ENCODE measurements at places on chromosomes 4 and X.
A peak's percentile ranks its signal among the peaks of the same experiment; 100 is the strongest.

DNA sequence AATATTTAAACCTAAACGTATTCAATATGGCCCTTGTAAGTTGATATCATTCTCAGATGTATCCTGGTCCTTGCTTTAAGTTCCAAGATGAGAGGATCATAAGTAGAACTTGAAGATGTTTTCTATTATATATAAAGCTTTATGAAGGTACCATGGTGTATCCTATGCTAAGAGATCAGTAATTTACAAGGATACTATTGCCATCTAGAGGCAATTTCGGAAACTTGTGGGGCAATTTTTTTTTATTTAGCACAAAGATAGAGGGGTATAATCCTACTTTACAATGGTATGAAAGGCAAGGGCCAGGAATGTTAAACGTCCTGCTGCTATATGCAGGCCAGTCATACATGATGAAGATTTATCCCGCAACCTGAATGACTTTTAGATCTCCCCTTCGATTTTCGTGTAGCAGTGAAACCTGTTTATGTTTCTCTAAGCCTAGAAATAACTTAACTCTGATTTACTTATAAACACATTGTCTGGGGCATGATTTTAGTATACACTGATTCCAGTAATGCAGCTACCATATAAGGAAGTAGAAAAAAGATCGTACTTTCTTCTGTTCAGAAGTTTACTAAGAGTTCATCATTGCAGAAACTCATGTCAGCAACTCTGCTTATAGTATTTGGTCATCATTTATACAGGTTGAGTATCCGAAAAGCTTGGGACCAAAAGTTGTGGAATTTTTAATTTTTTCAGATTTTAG lies 2.6 kb downstream of the SLC25A31 start:
- peak; percentile 41 for DNase-seq

- peak; percentile 86 for DNase-seq
These were observed 194.4 kb downstream of the CBR4 start for GRCh38 chr4:168815379-168816345.

GRCh38 chr4:181908168-181908567 lies 335.0 kb upstream of the TENM3 start:
- DNase-seq: no peak

DNA sequence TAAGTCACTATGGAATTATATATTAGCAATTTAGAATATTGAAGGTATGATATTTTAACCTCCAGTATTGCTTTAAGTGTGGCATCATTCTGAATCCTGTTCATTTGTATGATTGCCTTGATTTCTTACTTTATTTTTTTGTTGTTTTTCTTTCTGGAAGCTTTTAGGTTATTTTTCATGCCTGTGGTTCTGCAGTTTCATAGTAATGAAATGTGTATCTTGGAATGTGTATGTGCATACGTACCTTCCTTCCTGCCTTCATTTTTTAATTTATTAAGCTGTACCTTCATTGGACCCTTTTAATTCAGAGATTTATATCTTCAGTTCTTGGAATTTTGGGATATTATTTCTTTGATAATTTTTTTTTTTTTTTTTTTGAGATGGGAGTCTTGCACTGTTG lies 22.1 kb downstream of the CPEB2 start:
- DNase-seq: peak; percentile 60

GRCh38 chrX:154334496-154334895 lies 38.9 kb downstream of the TKTL1 start:
- DNase-seq: no peak

GRCh38 chrX:38060331-38060878 lies 54.1 kb downstream of the SYTL5 start:
- no peak for DNase-seq

DNA sequence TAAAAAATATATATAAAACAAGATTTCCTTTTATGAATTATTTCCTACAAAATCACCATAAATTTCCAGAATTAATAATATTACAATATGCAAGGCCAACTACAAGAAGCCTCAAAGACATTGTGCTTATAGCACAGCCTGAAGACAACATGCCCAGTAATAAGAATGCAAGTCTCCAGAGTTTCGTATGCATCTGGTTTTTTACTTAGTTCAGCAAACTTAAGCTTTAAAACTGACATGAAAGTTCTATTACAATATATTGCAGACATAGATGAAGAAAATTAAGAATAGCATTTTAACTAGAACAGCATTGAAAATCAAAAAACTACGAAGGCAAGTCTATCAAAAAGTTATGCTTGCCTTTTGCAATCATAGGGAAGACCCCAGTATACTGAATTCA lies 107.6 kb downstream of the PRDM5 start:
- no peak for DNase-seq

DNA sequence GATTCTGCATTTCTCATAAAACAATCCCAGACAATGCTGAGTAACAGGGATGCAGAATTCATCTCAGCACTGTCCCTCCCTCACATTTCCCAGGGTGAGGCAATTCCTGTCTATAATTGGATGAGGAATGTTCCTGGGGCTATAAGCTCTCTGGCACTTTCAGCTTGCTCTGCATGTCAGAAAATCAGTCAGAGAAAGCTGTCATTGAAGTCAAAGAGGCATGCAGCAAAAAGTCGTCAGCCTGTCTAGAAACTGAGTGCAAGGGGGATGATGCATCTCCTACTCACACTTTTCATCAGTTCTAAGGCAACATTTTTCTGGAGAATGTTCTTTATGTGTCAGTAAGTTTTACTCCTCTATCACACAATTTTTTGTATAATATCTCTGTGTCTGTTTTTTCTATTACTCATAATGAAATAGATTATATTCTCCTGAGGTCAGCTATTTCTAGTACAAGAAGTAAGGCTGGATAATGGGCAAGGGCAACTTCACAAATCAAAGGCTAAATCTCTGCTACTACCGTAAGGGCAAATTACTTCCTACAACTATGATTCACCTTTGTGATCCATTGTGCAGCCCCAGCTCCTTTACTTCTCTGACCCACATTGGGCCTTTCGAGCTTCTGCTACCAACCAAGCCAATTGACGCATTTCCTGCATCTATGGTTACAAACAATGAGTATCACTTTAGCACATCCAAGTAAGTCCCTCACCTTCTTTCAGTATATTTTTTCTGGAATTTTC lies 56.0 kb downstream of the TASL start:
- DNase-seq: peak; percentile 24

- peak; percentile 88 for DNase-seq
These were observed 115.9 kb downstream of the MAML3 start for GRCh38 chr4:140038031-140038533.

GRCh38 chr4:174069848-174070330 lies 213.6 kb downstream of the FBXO8 start:
- DNase-seq: no peak

DNA sequence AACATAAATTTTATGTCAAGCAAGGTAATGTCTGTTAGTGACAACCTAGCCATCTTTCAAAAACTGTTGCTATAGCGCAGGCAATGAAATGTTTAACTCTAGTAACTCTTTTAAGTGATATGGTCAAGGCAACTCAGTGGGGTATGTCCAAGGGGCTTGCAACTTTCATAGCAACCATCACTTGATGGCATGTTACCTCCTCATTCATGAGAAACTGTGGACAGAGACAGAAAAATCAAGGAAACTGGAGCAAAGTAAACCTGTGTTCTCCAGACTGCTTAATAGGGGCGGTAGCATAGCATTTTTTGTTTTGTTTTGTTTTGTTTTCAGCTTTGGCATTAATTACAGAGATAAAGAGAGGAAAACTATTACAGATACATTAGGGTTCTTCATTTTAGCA lies 1456.8 kb upstream of the AGA start:
- DNase-seq: no peak

DNA sequence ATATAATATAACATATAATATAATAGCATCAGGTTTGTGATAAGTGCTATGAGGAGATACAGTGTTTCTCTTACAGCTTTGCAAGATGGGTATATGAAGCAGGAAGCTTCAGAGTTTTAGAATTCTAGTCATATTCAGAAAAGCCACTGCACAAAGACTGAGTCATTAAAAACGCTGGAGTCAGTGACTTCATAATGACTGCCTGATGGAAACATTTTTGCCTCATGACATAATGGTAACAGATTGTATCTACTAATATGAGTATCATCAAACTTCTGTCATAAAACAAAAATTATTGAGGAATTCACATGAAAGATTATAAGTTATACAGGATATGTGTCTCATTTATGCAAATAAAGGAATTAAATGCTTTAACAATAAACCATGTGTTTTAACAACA lies 46.8 kb downstream of the EPHA5 start:
- peak; percentile 80 for DNase-seq

- DNase-seq: no peak
These were observed 213.9 kb downstream of the SPOCK3 start for GRCh38 chr4:167020410-167020809.

GRCh38 chr4:154564311-154564710 lies 1.5 kb downstream of the FGB start:
- no peak for DNase-seq

DNA sequence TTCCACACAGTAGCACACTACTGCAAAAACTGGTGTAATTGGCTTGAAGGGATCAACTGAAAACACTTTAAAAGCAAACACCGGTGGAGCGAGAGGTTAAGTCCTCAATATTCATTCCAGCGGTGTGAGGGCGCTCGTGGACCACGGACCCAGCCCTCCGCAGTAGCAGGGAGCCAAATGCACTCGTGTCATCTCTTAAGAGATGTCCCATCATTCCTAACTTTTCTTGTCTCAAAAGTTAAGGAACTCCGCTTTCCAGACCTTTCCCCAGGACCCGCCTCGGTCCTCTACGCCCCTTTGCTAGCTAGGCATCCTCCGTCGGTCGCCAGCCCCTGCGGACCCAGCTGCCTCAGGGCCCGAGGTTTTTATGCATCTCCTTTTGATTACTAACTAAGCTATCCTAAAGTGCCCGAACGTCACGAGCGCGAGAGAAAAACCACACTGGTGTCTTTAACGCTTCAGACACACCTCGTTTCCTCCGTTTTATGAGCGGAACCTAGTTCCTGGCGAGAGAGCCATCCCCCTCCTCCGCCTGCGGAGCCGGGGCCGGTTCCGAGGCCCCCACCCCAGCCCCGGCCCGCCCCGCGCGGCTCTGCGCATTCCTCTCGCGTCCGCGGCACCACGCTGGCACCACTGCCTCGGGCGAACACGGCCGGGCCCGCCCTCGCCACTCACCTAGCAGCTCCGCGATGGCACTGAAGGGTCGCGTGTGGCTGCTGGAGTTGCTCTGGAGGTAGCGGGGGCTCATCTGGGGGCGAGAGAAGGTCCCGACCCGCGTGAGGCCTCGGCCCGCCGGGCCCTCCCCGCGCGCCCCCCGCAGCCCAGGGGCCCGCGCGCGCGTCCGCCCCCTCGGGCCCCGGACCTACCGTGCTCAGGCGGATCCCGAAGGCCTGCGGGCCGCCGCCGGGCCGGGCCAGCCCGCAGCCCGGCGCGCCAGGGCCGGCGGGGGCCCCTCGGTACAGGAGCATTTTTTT lies 723 bp downstream of the MORC4 start:
- peak; percentile 65 for DNase-seq

DNA sequence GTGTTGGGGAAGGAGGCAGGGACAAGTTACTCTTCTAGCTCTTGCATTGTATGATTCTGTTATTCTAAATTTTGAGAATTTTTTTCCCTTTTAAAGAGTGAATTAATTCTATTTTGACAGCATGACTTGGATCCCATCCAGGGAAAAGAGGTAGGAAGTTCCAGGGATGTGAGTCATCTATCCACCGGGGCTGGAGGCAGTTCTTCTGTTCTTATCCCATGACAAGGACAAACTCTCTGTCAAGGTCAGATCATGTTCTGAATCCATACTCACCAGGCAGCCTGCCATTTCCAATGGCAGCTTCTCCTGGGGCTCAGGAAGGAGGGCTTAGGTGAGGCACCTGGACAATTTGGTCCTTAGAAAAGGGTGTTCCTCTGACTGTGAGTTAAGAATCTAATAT lies 132.0 kb upstream of the MED14 start:
- DNase-seq: peak; percentile 67

DNA sequence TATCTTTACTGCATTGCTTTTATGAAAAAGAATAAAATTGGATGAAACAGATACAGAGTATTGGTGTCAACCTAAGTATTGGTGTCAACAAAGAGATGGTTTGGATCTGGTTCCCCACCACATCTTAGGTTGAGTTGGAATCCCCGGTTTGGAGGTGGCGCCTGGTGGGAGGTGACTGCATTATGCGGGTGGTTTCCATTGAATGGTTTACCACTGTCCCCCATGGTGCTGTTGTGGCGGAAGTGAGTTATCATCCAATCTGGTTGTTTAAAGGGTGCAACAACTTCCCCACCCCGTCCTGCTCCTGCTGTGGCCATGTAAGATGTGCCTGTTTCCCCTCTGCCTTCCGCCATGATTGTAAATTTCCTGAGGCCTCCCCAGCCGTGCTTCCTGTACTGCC lies 52.8 kb upstream of the CD99 start:
- DNase-seq: no peak

- no peak for DNase-seq
These were observed 34.6 kb downstream of the TET2 start for GRCh38 chr4:105181259-105181658.

GRCh38 chr4:76779740-76780459 lies 118.0 kb downstream of the SOWAHB start:
- peak; percentile 89 for DNase-seq

- DNase-seq: peak; percentile 34
These were observed 97.2 kb downstream of the GUCY2F start for GRCh38 chrX:109384699-109385098.

DNA sequence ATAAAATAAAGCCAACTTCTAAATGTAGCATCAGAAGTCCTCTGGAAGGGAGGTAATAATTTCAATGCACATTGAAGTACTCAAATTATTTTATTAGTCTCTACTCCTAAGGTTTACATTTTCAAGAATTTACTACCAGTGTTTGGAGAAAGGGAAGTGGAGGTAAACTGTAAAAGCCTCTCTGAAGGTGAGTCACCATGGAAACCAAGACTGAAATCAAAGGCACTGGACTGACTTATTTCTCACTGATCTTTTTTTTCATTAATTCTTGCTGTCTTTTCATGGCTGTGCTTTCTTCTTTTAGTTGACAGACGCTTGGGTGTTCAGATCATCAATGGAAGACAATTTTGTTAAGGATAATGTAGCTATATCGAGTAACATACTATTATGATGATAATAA lies 9.7 kb downstream of the SLC39A8 start:
- DNase-seq: no peak
